ENCODE measurements at places on chromosomes 7 and 10.

GRCh38 chr7:26084418-26084817 lies 67.6 kb upstream of the NFE2L3 start:
- no peak for DNase-seq

DNA sequence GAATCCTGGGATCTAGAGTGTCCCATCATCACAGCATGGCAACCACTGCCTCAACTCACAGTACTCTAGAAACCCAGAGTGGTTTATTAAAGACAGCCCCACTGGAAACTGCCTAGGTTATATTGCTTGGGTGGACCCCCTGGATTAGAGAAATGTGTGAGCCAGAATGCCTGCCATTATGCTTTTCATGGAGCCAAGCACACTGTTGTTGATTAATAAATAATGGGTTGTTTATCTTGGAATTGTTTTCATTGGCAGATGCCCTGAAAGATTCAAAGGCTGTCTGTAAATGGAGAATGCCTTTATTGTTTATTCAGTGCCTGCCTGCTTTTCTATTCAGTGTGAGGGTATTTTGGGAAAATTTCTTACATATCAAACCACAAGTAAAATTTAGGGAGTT lies 52.1 kb downstream of the GNAI1 start:
- DNase-seq: no peak

- no peak for DNase-seq
These were observed 103.6 kb upstream of the PDSS1 start for GRCh38 chr10:26593896-26594295.

DNA sequence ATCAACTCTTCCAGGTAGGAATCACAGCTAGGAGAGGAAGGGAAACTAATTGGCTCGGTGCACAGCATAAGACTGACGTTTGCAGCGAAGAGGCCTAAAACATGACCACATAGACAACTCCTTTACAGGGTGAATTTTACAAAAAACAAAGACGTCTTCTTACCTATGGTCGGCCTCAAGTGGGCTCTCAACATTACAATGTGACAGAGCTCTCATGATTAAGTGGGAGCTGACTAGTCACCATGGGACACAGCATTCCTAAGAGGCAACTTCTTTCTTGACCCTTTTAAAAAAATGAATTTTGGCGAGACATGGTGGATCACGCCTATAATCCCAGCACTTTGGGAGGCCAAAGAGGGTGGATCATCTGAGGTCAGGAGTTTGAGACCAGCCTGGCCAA lies 4.6 kb downstream of the PDIA4 start:
- DNase-seq: no peak

- DNase-seq: no peak
These were observed 153.7 kb downstream of the FAM107B start for GRCh38 chr10:14621037-14621436.

DNA sequence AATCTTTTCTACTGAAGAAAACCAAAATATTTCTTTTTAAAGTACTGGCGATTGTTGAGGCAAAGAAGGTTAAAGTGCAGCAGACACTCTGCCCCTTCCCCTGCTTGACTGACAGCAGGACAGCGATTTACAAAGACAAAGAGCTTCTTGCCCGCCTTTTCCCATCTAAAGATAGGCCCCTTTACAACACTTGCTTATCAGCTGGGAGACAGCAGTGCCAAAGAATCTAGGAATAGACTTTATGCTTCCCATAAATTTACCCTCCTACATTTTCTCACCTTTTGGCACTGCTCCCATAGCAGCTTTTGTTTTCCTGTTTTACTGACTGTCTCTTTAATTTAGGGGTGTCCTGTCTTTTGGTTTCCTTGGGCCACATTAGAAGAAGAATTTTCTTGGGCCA lies 824.1 kb downstream of the CCSER2 start:
- no peak for DNase-seq

- DNase-seq: no peak
These were observed 1250.9 kb downstream of the TYW1 start for GRCh38 chr7:68247571-68247970.

GRCh38 chr10:17474595-17475323 lies 20.4 kb upstream of the ST8SIA6 start:
- DNase-seq: no peak

GRCh38 chr10:80292607-80293239 lies 3.3 kb upstream of the MAT1A start:
- no peak for DNase-seq

DNA sequence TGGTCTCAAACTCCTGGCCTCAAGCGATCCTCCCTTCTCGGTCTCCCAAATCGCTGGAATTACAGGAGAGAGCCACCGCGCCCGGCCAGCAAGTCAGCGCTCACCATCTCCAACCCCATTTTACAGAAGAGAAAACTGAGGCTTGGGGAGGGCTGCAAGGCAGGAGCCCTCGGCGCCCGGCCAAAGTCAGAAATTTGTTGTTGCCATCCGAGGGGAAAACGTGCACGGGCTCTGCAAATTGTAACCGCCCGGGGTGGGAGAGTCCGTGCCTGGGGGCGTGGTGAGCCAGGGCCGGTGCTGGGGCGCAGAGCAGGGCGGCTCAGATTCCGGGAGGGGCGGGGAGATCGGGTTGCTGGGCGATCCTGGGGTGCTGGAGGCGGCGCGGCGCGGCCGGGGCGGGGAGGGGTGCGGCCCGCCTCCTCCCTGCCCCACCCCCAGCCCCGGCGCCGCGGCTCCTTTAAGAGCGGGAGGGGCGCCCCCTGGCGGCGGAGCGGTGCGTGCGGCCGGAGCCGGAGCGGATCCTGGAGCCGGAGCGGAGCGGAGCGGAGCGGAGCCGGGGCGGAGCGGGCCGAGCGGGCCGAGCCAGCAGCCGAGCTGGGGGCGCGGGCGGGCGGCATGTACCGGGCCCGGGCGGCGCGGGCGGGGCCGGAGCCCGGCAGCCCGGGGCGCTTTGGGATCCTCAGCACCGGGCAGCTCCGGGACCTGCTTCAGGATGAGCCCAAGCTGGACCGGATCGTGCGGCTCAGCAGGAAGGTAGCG lies at the start of gene VPS37D:
VPS37D (plus strand) TSS at position 488 of the 759 bp plus-strand sequence; CDS start at position 616, 128 bp downstream.
- DNase-seq: peak; percentile 95

DNA sequence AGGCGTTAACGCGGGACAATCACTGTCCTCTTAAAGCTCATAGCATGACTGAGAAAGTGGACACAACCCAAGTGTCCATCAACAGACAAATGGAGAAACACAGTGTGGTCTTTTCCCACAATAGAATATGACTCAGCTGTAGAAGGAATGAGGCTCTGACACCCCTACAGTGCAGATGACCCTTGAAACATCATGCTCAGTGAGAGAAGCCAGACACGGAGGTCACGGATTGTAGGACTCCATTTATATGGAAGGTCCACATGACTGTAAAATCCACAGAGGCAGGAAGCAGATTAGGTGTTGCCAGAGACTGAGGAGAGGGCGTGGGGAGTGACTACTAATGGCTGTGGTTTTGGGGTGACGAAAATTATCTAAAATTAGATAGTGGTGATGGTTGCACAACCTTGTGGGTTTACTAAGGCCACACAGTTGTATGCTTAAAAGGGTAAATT lies 6.1 kb upstream of the NCAPG2 start:
- DNase-seq: no peak

GRCh38 chr7:151034312-151035025 lies 6.2 kb downstream of the ABCB8 start:
- DNase-seq: no peak

- no peak for DNase-seq
These were observed 25.3 kb upstream of the LEP start for GRCh38 chr7:128215739-128216138.

DNA sequence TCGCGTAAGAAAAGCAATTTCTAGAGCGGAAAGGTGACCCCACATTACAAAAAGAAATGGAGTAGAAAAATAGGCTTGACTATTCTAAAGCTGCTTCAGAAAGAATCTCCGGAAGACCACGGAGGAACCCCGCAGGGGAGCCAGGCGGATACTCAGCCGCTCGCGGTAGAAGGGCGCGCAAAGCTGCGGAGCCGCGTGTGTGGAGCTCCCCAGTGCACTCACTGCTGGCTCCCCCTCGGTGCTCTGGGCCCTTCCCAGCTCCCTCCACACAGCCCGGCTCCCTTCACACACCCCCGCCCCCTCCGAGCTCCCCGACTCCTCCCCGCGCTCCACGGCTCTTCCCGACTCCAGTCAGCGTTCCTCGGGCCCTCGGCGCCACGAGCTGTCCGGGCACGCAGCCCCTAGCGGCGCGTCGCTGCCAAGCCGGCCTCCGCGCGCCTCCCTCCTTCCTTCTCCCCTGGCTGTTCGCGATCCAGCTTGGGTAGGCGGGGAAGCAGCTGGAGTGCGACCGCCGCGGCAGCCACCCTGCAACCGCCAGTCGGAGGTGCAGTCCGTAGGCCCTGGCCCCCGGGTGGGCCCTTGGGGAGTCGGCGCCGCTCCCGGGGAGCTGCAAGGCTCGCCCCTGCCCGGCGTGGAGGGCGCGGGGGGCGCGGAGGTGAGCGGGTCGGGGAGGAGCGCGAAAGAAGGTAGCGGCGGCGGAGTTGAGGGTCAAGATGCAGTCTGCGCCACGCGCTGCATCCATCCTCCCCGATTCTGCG lies at the start of gene STEAP2:
STEAP2 (plus strand) TSS at position 350 of the 758 bp plus-strand sequence. CDS start 13,343 bp downstream, outside the sequence.
- no peak for DNase-seq

DNA sequence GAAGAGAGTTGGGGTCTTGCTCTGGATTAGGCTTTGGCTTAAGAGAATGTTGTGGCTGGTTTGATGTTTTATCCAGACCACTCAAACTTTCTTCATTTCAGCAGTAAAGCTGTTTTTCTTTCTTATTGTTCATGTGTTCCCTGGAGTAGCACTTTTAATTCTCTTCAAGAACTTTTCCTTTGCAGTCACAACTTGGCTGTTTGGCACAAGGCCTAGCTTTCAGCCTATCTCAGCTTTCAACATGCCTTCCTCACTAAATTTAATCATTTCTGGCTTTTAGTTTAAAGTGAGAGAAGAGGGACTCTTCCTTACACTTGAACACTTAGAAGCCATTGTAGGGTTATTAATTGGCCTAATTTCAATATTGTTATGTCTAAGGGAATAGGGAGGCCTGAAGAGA lies 18.1 kb downstream of the CCDC126 start:
- no peak for DNase-seq

DNA sequence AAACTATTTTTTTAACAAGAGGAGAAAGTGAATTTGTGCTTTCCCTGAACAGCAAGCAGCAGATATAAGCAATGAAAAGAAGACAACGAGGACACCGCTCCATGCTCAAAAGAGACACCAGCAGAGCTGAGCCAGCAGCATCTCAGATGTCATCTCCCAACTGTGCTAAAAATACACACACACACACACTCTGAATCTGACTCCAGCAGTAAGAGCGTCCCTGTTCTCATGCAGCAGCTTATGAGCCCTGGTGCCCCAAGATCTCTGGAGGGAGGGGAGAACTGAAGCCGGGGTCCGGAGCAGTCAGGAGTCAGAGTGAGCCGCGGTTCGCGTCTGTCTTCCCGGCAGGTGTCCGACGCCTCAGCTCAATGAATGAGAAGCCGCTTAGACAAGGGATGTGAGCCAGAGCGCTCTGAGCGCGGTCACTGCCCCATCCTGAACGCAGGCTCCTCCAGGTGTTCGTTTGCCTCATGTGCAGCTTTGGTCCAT lies 49.2 kb downstream of the SVIL start:
- DNase-seq: no peak

DNA sequence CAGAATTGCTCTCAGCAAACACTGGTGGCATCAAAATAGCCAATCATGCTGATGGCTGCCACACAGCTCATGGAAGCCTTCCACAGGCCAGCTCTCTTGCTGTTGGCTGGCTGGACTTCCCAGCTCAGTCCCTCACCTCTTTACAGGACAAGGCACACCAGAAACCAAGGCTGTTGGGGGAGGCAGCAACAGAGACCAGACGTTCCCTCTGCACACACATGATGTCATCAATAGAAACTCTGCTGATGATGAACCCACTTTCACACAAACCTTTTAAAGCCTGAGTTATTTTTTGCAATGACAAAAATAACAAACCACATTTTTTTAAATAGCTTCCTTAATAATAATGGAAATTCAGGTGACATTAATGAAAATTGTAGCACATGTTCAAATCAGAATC lies 300.9 kb upstream of the C7orf33 start:
- DNase-seq: no peak

DNA sequence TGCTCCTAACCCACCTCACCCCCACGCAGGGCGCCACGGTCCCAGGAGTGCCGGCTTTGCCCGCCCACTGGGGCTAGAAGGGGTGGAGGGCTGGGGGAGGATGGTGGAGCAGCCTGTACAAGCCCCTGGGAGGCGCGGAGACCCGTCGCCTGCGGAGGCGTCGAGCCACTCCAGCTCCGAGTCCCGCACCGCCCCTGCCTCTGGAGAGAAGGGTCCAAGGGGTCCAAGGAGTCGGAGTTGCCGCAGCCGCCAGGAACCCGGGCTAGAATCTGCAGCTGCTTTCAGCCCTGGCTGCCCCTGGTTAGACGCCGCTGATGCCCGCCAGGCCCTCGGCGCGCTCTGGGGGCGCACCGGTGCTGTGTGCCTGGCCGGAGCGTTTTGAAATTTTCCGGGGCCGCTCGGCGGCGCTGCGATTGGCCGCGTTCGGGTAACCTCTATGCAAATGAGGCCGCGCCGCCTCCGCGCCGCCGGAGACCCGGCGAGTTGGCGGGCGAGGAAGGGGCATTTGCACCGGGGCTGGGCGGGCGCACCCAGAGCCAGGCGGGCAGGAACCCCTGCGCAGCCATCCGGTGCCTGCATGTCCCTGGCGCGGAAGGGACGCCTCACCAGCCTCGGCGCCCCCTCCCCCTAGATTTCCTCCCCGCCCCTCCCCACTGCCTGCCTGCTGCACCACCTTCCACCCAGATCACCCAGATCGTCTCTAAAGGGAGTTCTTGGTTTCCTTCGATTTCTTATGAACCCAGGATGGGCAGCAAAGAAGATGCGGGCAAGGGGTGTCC lies at the start of gene HMX2:
HMX2 (plus strand) TSS at position 502 of the 779 bp plus-strand sequence; CDS start at position 745, 243 bp downstream.
- no peak for DNase-seq

DNA sequence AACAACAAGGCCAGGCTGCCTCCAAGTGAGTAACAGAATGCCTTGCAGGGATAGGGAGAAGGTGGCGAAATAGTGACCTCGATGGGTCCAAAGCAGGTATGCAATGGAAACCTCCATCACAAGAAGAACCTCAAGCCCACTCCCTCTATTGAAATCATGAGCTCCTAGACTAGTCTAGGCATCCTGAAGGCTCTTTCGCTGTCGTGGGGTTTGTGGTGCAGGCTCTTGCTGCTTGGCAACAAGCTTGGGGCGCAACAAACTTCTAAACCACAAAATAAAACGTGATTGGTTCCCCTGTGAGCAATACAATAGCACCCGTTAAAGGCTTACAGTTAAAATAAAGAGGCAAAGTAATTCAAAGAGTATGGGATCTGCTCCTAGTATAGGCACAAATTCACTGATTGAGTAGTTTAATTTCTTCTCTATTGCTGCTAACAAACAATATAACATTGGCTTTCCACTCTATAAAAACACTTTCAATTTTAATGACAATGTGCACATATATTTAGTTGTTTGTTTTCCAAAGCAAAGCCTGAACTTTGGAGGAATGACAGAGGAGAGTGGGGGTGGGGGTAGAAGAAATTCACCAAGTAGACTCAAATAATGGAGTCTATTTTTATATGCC lies 64.1 kb downstream of the C10orf67 start:
- DNase-seq: no peak

GRCh38 chr7:147509541-147510200 lies 1080.9 kb upstream of the C7orf33 start:
- DNase-seq: no peak

- DNase-seq: no peak
These were observed 67.6 kb upstream of the PITRM1 start for GRCh38 chr10:3239920-3240894.

GRCh38 chr7:129522088-129522970 lies 20.0 kb downstream of the SMKR1 start:
- DNase-seq: no peak

Data from NCI-H2107 (cell line).